ENCODE measurements at places on chromosomes 1 and 21.

DNA sequence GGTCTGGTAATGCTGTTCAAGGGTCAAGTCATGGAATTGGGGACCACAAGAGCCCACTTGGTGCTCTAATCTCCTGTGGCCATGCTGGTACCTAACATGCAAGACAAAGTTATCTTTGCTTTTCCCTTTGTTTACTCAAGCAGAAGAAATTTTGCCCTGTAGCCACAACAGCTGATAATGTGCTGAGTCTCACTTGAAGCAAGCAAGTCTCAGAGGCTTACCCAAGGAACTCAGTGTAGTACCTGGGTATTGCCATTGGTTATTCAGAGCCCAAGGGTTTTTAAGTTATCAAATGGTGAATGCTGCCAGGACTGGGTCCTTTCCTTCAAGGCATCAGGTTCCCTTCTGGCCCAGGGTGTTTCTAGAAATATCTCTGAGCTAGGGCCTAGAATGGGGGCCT lies 198.9 kb upstream of the RNPC3 start:
- no peak for DNase-seq

DNA sequence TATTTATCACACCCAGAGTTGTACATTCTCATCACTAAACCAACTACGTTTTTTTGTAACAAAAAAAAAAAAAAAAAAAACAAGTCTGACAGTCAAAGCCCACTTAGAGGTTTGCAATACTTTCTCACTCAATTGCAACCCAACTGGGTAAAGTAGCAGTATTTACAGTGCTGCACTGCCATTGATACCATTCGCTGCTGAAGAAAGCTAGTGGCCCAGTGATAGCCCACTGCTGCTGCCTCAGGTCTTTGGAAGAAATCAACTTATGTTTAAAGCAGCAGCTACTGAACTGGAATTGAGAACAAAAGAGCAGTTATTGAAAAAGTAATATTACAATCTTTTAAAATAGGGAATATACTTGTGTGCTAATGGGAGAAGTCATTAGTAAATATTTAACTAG lies 2.7 kb downstream of the HNRNPU start:
- DNase-seq, result no peak

DNA sequence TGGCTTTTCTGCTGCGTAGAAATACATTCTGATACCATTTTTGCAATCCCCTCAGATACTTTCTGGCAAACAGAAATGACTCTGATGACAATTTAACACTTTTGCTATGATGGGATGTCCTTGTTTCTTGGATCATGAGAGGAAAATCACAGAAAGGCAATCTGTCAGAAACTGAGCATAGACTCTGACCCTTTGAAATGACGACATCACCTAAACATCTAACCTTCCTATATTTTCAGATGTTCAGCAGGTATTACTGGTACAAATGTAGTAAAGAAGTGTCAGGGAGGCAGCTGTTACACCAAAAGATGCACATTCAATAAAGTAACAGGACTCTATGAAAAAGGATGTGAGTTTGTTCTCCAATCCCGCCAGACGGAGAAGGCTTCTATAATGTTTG lies 13.2 kb downstream of the CLCA1 start:
- DNase-seq, result no peak

GRCh38 chr1:172746091-172746949 lies 87.4 kb downstream of the FASLG start:
- no peak for DNase-seq

GRCh38 chr1:29249170-29249691 lies 12.9 kb downstream of the PTPRU start:
- no peak for DNase-seq

- DNase-seq, result no peak
These were observed 59.2 kb downstream of the WDR64 start for GRCh38 chr1:241711326-241711725.

DNA sequence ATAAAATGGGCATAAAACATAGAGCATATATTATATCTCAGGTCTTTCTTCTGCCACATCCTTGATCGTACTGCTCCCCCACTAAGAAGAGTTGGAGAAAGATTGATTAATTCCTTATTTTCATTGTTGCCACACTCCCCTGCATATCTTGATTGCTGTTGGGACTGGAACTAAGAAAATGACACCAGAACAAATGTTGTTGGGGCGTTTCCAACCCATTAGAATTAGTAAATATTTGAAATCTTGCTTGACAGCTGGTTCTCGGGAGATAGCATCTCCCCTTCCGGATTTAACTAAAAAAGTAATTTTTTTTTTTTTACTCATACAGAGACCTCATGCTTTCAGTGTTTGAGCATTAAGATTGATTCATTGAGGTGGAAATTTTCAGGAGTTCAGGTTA lies 493.0 kb upstream of the PLXNA2 start:
- no peak for DNase-seq

DNA sequence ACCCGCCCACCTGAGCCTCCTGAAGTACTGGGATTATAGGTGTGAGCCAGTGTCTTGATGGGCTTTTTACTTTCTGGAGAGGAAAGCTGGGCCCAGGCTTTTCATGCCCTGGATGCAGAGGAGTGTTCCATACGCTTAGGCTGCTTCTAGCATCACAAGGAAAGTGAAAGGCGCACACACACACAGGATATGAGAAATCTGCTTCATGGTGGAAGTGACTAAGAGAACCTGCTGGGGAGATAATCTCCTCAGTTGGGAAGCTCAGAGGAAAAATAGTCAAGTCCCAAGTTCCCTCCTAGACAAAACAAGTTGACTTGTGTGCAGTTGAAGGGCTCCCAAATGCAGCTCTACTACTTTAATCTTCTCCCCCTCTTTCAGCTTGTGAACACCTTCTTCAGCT lies 2.2 kb downstream of the NUDC start:
- no peak for DNase-seq

GRCh38 chr1:229410692-229411433 lies 23.0 kb downstream of the ACTA1 start:
- no peak for DNase-seq

DNA sequence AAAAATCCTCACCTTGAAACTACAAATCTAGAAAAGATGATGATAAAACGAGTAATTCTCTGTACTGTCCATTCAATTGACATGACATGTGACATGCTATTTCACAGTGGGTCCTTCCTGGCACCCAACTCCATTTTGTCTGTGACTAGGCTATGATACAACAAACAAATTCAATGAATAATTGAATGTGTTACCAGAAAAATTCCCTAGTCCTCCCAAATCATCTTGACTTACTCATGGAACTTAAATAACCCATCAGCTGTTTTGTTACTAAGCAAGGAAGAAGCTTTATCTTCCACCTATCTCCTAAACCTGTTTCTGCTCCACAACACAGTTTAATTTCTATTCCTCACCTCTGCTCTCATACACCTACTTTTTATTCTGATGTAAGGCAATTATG lies 30.4 kb downstream of the B3GALNT2 start:
- DNase-seq, result no peak

DNA sequence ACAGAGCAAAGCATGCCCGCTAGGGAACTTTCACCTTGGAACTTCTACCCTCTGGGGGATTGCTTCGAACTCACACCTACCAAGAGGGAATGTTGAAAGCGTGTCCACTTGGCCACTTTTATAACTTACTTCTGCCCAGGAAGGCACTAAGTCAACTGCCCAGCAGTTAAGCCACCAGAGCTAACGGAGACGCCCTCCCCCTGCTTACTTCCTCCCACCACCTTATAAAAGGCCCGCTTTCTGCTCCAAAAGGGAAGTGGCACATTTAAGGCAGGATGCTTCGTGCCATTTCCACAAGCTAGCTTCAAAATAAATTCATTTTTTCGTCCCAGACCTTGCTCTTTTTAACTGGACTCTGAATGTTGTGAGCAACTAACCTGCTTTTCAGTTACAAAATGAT lies 3.2 kb upstream of the AK2 start:
- DNase-seq, result no peak

GRCh38 chr1:237232501-237232900 lies 190.5 kb downstream of the RYR2 start:
- DNase-seq, result no peak

DNA sequence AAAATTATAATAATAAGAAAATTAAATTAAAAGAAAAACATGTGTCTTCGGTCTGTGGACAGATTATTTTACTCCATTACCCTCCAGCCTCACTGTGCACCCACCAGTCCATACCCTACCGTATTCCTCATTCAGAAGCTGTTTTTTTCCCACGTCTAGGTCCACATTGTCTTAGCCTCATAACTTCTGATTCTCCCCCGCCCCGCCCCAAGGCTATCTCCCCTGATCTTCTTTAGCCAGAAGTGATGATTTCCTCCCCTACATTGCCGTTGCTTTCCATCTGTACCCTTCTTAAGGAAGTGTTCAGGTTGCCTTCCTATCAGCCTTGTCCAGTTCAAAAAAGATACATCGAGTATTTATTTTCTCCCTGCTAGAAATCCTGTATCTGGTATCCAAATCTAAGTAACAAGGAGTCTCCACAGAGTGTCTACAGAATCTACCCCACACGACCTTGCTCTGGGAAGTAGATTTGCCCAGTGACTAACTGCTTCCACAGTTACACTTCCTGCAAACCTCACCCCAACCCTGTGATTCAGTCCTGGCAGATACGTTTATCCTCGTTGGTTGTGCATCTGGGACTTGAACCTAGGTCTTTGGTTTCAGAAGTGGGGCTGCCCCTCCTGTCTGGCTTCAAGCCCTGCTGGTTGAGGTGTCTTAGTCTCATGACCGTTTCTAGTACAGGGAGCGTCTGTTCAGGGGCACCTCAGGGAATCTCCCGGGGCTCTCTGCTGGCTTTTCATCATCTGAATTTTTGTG lies 470.2 kb downstream of the CAMTA1 start:
- no peak for DNase-seq

DNA sequence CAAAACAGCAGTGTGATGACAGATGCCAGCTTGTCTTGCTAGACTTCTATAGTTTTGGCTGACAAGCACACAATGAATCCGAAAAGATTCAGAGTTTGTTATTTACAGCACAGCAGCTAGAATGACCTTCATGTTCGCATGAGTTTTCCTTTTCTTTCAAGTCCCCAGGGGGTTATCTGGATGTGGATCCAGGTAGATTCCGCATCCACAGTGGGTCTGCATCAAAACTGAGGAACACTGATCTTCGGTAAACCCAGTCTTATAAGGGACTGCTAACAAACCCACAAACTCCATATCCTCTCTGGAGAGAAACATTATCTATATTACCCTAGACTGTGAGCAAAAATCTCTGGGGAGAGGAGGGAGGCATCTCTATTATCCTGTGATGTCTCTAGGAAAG lies 69.0 kb upstream of the DEPDC1 start:
- no peak for DNase-seq

- DNase-seq, result no peak
These were observed 105.9 kb downstream of the KCNK2 start for GRCh38 chr1:215188302-215188950.

DNA sequence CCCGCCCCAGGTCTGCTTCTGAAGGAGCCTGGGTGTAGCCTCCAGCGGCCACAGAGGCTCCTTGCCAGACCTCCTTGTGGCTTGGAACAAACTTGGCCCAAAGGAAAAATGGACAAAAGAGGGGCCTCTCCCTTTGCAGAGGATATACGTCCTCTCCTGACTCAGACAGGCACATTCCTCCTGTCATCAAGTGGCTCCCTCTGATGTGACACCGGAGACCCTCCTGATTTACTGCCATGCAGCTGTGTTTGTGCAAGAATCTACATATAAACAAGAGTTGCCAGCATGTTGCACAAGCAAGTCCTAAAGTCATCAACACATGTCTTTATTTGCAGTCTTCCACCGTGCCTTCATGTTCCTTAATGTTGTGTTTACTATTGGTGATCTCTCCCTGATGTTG lies 54.1 kb upstream of the F3 start:
- no peak for DNase-seq

- no peak for DNase-seq
These were observed 23.3 kb upstream of the MOV10 start for GRCh38 chr1:112651205-112651604.

- no peak for DNase-seq
These were observed 3.3 kb downstream of the KLHL21 start for GRCh38 chr1:6599141-6599975.

GRCh38 chr1:100879422-100879821 lies 15.2 kb downstream of the EXTL2 start:
- DNase-seq, result no peak

Measured in left renal pelvis (tissue), 4 donors.